ENCODE measurements at places on chromosomes 5 and 9.
A peak's percentile ranks its signal among the peaks of the same experiment; 100 is the strongest.

- no peak for ATAC-seq
Observed at GRCh38 chr5:78760770-78761169, 112.2 kb upstream of the LHFPL2 start.

GRCh38 chr5:170273968-170274710, 23.4 kb downstream of the LCP2 start:
- no peak for ATAC-seq

GRCh38 chr9:131616983-131617604, 71.8 kb downstream of the PRRT1B start:
- ATAC-seq, result peak; percentile 37

DNA sequence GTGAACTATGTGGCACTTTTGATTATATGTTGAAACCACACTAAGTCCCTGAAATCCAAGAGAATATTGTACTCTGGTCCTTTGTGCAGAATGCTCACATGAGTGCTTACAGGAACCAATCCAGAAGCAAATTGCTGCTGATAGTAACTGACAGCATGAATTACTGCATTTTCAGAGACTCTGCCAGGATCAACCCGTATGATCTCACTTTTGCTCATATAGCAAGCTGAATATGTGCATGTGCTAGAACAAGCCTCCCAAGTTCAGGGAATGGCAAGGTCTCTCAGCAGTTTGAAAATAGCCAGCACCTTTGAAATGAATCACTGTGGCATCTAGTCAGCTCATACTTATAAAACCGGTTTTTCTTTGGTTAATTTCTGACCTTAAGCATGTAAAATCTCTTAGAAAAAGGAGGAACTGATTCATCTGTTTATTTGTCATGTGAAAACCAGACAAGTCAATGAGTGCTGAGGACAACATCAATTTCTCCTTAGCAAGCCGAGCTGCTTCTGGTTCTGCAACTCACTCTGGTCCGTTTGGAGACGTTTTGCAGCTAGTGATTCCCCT, 215.7 kb upstream of the ELL2 start:
- ATAC-seq, result no peak

DNA sequence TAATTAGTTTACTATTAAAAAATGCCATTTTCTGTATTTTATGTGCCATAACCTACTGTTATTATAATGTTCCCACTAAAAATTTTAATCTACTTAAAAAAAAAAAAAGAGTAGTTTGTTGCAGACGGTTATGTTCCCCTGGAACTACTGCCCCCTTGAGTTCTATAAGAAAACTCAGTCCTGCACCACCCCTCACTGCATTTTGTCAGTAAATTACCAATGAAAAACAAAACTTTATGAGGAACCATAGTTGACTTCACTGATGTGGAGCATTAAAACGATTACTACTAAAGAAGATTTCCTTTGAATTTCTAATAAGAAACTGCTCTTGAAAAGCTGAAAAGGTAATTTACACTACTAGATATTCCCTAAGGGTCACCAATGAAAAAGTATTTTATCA, 288.7 kb downstream of the FBXL17 start:
- ATAC-seq, result no peak

DNA sequence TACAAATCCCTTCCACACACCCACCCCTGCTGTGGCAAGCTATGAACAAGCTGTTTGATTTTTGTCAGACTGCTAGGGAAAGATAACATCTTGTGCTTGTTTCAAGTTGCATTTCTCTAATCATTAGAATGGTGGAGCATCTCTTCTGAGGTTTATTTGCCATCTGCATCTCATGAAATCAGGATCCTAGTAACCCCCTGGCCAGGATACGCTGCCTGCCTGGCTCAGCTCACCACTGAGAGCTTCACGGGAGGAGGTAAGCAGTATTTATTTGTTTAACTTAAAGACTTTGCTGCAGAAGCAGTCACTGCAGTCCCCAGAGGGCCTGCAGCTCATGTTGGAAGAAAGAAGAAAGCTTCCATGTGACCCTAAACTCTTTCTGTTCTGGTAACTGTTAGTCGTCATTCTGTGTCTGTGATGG, 83.3 kb upstream of the CXCL14 start:
- ATAC-seq, result no peak

DNA sequence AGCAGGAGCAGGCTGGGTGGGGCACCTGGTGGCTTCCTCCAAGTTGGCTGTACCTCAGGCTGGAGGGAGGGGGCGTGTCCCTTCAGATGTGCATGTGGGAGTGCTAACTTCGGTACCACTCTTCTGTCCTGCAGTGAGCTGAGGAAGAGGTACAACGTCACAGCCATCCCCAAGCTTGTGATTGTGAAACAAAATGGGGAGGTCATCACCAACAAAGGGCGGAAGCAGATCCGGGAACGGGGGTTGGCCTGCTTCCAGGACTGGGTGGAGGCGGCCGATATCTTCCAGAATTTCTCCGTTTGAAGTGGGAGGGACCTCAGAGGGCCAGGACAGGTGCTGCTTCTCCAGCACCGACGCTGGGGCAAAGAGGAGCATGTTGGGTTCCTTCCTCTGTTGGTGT, 9.3 kb downstream of the NXNL2 start:
- no peak for ATAC-seq

DNA sequence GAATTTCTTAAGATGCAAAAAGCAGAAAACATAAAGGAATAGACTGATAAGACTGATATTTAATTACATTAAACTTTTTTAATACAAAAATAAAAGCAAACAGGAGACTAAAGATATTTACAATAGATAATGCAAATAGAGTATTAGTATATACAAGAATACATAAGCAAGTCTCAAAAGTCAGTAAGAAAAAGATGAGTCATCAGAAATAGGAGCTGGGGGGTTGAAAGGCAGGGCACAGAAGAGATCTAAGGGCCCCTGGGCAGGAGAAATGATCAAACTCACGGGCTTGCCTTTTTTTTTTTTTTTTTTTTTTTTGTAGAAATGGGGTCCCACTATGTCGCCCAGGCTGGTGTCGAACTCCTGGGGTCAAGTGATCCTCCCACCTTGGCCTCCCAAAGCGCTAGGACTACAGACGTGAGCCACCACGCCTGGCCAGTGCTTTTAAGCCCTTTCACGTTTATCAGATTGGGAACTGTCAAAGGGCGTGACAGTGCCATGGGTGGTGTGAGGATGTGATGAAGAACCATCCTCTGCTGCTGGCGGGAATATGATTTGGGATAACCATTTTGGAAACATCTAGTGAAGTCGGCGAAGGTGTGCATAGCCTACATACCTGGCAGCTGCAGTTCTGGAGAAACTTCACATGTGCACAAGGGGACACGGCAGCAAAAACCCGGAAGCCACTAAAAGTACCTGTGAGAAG, 126.1 kb downstream of the CACNA1B start:
- no peak for ATAC-seq

GRCh38 chr9:16057541-16057940, 504.7 kb downstream of the CCDC171 start:
- no peak for ATAC-seq

- ATAC-seq, result no peak
Observed at GRCh38 chr9:80085668-80086067, 513.9 kb downstream of the TLE4 start.

GRCh38 chr9:96069629-96070220, 194.2 kb downstream of the ERCC6L2 start:
- ATAC-seq, result no peak

DNA sequence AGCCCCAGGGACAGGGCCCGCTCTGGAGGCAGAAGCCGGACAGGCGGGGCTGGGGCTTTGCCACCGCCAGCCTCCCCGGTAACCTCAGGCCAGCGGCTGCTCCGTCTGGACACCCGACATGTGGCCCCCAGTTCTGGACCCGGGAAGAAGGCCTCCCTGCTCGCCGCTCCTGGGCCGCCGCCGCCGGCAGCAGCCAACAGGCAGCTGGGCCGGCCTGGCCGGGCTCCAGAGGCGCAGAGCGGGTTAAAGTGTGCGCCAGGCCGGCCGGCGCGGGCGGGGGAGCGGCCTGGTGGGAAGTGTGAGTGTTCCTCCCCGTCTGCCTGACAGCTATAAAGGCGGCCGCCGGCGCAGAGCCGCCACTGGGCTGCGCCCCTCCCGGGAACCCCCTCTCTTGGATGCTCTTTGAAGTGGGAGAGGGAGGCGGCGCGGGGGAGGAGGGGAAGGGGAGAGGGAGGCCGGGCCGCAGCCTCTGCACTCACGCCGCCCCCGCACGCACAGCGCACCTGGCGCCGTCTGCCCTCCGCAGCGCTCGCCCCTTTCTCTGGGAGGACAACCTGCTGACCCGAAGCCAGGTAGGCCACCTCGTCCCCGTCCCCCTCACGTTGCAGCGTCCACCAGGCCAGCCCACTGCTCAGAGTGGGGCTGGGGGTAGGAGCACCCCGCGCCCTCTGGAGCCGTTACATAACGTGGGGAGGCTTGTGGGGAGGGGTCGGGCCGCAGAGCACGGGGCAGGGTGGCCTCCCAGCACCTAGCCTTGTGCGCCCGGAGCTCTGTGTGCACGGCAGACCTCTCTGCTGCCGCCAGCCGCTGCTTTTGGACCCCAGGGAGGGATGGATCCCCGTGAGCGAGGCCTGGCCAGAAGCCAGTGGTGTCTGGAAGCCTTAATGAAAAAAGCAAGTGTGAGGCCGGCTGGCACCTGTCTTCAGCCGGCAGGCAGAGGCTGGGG, at the start of gene ADAMTSL2:
TSS of gene ADAMTSL2 (plus strand) at position 359 of the 946 bp plus-strand sequence. CDS start 2,009 bp downstream, outside the sequence.
- ATAC-seq, result peak; percentile 80

DNA sequence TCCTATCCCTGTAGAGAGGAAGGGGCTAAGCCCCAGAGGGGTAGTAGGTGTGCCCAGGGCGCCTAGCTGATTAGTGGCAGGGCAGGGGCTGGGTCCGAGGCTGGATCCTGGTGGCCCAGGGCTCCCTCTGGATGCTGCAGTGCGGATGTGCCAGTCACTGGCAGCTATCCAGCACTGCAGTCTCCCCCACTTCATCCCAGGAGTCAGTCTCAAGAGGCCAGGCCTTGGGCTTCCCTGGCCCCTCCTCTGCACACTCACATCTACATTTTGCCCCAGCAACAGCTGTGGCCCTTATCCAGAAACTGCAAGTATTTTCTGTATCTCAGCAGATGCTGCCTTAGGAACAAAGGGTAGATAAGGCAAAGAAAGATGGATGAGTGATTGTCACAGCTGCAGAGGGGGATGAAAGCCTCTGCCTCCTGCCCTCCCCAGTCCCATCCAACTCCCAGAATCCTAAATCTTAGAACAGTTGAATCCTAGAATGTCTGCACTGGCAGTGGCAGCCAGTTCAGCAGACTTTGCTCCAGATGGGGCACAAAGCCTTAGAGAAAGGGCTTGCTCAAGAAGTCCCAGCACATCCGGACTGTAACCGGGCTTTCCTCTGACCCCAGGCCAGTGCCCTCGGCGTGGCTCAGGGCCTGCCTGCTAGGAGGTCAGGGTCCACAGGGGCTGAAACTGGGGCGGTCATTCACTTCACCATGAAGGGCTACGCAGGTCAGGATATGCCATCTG, 1.6 kb downstream of the ANXA6 start:
- ATAC-seq, result no peak

- no peak for ATAC-seq
Observed at GRCh38 chr5:77560677-77561263, 68.7 kb upstream of the WDR41 start.

DNA sequence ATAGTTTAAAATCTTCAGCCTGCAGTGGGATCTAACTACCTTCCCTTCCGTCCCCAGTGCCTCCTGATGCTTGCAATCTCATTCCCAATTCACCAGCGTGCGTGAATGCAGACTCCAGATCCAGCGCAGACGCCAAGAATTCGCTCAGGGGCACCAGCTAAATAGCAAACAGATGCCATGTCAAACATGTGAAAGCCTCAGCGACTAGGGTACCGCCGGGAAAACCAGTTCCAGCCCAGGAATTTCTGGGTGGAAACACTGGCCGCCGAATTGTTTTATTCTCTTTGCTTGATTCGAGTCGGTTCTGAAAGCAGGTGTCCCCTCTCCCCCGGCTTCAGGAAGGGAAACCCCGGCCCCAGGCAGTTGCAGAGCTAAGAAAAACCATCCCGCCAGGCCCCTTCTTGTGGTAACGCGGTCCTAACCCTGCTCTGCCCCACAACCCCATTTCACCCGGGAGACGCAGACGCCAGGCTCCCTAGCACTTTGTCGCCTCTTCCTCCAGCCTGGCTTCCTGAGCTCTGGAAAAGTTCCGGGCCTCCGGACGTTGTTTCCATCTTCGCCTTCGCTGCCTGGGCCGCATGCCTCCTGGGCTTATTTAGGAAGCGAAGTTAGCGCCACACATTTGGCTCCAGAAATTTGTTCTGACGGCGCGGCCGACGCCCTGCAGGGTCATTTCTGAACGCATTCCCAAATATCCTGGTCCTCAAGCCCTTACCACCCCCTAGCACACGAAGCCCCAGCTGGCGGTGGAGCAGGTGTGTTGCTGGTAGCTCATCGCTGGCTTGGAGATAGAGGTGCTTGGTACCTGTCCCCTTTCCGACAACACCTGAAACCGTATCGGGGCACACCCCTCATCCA, 665 bp upstream of the LVRN start:
- ATAC-seq, result no peak

GRCh38 chr5:173742432-173742816, 126.0 kb upstream of the BOD1 start:
- ATAC-seq, result no peak

DNA sequence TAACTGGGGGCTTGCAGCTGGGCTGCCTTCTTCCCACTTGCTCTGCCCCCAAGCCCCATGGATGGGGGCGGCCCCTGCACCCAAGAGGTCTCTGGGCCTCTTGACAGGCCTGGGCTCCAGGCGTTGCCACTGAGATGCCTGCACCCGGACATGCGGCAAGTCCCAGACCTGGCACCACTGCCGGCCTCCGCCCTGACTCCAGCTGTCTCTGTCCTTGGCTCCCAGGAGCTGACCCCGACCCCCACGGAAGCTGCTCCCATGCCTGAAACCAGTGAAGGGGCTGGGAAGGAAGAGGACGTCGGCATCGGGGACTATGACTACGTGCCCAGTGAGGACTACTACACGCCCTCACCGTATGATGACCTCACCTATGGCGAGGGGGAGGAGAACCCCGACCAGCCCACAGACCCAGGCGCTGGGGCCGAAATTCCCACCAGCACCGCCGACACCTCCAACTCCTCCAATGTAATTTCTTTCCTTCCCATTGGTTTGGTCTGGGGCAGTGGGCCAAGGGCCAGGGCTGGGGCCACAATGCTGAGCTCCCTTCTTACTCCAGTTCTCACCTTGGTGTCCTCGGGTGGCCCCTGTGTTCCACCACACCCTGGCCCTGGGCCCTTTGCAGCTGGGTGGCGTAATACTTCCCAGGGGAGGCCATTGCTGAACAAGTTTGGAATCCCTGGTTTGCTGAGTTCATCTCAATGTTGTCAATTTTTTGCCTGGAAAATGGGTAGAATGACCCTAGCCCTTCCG, 88.6 kb downstream of the COL5A1 start:
- peak; percentile 67 for ATAC-seq

- no peak for ATAC-seq
Observed at GRCh38 chr9:91039125-91039834, 237.7 kb downstream of the SYK start.

GRCh38 chr9:18673179-18673578, 199.2 kb downstream of the ADAMTSL1 start:
- no peak for ATAC-seq

All from gastroesophageal sphincter (tissue), 4 donors.